ENCODE measurements at places on chromosomes 12 and 14.

DNA sequence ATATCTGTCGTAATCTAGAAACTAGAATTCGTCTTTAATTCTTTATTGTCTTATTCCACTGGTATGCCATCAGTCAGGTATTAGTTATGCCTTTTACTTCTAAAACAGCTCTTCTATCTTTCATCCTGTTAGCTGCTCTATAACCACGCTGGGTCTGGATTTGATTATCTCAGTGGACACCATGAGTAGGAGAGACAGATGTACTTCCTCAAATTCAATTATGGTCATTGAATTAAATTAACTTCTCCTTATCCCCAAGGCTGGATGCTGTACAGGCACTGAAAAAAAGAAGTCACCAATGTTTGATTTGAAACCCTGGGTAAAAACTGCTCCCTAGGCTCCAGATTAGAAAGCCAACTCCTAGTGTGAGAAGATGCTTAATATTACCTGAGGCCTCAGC lies 107.3 kb downstream of the PIK3C2G start:
- DNase-seq, result no peak

- DNase-seq, result no peak
Observed at GRCh38 chr12:47271800-47272239, 192.1 kb upstream of the AMIGO2 start.

- no peak for DNase-seq
Observed at GRCh38 chr12:105083031-105083430, 1.2 kb downstream of the ALDH1L2 start.

- DNase-seq, result no peak
Observed at GRCh38 chr12:63151623-63152320, 771 bp upstream of the AVPR1A start.

- no peak for DNase-seq
Observed at GRCh38 chr14:53035336-53036210, 84.7 kb upstream of the FERMT2 start.

- no peak for DNase-seq
Observed at GRCh38 chr12:93379981-93380361, 2.2 kb downstream of the NUDT4 start.

DNA sequence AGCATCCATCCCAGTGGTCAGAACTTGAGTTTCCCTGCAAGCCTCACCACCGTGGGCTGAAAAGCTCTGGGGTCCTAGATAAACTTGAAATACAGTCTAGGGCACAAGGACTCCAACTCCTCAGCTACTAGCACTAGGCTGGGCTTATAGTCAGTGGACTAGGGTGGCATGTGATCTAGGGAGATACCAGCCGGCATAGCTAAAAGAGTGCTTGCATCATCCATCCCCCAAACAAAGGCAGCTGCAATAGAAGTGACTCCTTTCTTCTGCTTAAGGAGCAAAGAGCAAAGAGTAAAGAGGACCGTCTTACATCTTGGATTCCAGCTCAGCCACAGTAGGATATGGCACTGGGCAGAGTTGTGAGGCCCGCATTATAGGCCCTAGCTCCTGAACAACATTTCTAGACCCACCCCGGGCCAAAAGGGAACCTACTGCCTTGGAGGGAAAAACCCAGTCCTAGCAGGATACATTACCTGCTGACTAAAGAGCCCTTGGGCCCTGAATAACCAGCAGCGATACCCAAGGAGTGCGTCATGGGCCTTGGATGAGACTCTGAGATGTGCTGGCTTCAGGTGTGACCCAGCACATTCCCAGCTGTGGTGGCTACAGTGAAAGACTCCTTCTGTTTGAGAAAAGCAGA lies 17.9 kb upstream of the SOS2 start:
- DNase-seq, result no peak

DNA sequence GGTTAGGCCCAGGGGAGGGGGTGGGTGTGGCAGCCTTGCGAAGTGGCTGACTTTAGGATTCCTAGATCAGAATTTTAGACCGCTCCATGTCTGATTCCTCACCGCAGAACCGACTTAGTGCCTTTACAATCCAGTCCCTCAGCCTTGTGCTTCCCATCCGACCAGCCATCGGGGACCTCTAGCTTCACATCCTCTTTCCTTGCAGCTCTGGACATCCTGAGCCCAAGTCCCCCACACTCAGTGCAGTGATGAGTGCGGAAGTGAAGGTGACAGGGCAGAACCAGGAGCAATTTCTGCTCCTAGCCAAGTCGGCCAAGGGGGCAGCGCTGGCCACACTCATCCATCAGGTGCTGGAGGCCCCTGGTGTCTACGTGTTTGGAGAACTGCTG lies 557 bp downstream of the COPS7A start:
- no peak for DNase-seq

- DNase-seq, result peak; percentile 38
Observed at GRCh38 chr12:57844709-57845477, 1.6 kb downstream of the CTDSP2 start.

DNA sequence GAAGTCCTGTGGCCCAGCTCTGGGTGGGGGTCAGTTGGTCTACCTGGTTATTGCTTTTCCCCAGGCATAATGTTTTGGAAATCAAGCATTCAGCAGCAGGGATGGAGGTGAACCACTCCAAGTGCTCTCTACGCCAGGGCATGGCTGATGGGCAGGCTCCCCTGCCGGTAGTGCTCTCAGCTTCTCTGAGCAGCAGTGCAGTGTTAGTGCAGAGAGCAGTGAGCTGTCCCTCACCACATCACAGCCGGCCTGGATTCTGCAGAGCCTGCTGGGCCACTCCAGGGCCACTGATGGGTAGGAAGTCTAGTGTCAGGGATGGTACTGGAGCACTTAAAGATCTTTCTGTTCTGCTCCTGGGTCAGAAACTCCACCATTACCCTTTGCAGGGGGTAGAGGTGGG lies 151.1 kb downstream of the CALM1 start:
- no peak for DNase-seq

- no peak for DNase-seq
Observed at GRCh38 chr14:83467811-83468210, 1934.2 kb upstream of the SEL1L start.

DNA sequence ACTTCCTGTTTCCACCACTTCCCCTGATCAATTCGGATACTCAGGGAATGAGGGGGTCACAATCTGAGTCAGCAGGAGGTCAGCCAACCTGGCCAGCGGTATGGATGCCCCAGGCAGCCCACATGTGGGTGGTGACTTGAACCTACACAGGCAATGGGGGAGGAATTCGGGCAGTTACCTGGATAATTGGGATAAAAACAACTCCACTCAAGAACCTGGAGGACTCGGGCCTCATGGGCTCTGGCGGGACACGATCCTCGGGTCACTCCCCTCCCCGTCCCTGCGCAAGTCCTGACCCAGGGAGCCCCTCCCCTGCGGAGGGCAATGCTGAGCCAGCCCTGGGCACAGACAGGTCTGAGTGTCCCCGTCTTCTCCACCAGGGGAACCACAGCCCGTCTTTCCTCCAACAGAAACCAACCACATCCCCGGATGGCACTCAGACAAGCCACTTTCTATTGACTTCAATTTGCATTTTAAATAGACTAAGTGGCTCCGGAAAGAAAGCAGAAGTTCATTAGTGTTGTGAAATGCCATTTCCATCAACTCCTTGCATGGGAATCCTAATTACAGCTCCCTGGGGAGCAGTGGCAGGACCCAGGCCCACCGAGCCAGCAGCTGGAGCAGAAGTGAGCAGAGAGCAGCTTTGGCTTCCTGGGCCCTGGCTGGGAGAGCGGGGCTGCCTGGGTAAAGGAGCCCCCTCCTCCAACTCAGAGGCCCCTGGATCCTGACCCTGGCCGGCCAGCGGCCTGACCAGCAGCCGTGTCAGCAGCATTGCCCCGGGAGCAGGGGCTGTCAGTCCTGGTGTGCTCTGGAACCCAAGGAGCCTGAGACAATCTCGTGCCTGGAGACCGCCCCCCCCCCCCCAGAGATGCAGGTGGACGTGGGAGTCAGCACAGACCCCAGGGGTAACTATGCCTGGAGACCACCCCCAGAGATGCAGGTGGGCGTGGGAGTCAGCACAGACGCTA lies 374.1 kb downstream of the ADGRD1 start:
- no peak for DNase-seq

- no peak for DNase-seq
Observed at GRCh38 chr12:83183132-83183531, 496.4 kb downstream of the TMTC2 start.

- DNase-seq, result no peak
Observed at GRCh38 chr12:116077431-116077830, 200.1 kb downstream of the MED13L start.

DNA sequence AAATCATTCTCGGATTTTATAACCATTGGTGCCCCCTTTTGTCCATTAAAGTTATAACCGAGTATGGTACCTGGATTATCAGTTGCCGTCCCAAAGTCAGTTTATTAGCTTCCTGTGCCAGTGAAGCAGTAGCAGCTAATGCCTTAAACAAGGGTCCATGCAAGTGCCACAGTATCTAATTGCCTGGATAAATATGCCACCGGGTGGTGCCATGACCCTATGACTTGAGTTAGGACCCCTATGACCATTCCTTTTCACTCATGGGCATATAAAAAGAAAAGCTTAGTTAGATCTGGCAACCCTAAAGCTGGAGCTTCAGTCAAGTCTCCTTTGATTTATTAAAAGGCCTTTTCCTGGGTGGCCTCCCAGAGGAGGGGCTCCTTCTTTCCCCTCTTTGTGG lies 1314.6 kb downstream of the TMEM121 start:
- DNase-seq, result no peak

DNA sequence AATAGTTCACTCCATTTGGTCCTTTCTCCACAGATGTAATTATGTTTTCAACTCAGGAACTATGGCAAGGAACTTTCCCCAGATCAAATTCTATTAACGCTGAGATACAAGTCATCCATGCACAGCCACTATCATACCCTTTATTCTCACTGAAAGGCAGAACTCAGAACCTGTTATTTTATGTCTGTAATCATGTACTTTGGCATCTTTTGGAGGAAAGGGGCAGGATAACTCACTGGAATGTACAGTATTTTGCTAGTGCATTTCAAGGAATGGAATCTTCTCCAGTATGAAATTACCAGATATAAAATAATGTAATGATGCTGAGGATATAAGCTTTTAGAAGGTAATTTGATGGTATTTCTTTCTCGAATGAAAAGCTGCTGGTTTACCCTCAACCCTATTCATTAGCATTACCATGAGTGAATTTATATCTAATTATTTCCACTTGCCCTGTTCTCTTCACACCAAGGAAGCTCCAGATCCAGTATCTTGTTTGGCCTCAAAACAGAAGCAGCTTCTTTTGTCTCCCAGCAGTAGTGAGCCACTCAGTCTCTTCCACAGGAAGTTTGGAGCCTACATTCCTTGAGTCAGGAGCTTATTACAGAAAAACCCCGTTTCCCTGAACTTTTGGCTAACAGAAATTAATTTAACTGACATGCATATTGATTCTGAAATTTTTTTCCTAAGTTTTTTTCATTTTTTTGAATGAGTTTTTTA lies 10.0 kb upstream of the AMHR2 start:
- DNase-seq, result no peak

DNA sequence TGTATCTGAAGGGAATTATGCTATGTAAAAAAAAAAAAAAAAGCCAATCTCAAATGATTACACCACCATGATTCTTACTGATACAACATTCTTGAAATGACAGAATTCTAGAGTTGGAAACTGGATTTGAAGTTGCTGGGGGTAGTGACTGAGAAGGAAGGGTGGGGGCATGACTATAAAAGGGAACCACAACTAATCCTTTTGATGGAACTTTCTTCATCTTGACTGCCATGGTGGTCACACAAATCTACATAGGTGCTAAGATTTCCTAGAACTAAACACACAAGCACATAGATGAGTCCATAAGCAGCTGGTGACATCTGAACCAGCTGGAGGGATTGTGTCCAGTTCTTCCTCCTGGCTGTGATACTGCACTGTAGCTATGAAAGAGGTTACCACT lies 51.4 kb downstream of the CLMN start:
- no peak for DNase-seq

DNA sequence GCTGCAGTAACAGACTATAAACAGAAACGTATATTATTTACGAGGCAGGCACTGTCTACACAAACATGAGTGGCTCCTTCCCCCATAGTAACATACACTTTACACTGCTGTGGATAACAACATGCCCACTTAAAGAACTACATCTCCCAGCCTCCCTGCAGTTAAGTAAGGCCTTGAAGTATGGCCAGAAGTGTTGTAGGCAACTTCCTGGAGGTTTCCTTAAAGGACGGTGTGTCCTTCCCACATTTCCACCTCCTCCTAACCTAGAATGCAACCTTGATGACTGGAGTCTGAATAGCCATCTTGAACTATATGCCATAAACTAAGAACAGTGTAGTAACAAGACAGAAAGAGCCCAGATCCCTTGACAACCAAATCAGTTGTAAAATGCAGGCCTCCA lies 20.3 kb downstream of the MED13L start:
- no peak for DNase-seq

DNA sequence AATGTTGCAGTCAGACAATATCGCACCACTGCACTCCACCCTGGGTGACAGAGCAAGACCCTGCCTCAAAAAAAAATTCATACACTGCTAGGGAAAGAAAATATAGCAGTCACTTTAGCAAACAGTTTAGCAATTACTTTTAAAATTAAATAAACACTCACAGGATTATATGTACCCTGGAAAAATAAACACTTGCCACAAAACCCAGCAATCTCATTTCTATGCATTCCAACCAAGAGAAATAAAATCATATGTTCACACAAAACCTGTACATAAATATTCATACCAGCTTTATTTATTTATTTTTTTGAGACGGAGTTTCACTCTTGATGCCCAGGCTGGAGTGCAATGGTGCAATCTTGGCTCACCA lies 20.2 kb downstream of the ATXN2 start:
- no peak for DNase-seq

Data from stimulated activated CD4-positive, alpha-beta T cell treated with anti-CD3 and anti-CD28 coated beads, TNF-alpha, amount 100 ng/mL, for 1 hour (primary cell).